Stimulated activated CD8-positive, alpha-beta memory T cell treated with anti-CD3 and anti-CD28 coated beads, Interleukin-4, amount 100 ng/mL, for 1 hour (primary cell): ENCODE measurements at places on chromosomes 4 and X.

DNA sequence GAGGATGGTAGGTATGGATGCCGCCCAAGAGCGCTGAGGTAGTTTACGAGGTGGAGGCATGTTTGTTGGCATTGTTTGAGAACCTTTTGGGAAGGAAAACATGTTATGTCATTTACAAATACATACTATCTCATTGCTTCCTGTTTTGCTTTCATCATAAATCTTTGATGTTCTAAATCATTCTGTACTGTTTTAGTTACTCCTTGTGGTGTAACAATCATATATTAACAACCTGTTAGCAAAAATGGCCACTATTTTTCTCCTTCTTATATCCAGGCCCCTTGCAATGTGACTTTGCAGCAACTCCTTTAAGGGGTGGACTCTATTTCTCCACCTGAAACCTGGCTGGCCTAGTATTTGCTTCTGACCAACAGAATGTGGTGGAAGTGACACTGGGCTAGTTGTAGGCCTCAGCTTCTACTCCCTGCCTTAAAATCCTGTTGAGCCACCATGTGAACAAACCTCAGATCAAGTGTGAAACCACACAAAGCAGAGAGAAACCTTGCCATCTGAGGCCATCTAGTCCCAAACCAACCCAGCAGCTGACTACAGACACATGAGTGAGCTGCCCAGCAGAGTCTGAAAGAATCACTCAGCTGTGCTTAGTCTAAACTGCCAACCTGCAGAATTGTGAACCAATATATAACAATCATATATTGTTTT, 15.8 kb upstream of the CXorf38 start:
- no peak for DNase-seq

- DNase-seq, result no peak
These were observed at the start of gene NUDT11 for GRCh38 chrX:51496501-51497291. NUDT11 (minus strand) TSS chrX:51496592; CDS start chrX:51496444, 148 bp downstream.

DNA sequence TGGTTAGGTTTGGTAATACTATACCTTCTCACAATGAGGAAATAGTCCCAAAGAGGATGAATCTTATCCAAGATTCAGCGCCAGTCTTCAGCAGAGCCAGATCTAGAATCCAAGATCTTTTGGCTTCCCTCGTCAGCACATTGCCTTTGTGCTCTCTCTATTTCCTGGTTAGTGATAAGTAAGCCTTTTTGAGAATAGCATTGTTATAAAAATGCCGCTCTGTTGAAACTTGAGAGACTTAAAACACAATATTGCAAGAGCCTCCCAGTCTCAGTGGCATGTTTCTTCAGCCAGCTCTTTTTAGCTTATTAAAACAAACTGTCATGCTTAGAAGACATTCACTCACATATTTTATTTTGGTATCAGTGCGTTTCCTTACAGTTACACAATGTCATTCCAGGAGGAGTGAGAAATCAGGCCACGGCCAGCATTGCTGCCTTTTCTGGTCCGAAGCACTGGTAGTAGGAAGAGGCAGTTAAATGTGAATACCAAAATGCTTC, 141.4 kb downstream of the KLHL8 start:
- DNase-seq, result no peak

DNA sequence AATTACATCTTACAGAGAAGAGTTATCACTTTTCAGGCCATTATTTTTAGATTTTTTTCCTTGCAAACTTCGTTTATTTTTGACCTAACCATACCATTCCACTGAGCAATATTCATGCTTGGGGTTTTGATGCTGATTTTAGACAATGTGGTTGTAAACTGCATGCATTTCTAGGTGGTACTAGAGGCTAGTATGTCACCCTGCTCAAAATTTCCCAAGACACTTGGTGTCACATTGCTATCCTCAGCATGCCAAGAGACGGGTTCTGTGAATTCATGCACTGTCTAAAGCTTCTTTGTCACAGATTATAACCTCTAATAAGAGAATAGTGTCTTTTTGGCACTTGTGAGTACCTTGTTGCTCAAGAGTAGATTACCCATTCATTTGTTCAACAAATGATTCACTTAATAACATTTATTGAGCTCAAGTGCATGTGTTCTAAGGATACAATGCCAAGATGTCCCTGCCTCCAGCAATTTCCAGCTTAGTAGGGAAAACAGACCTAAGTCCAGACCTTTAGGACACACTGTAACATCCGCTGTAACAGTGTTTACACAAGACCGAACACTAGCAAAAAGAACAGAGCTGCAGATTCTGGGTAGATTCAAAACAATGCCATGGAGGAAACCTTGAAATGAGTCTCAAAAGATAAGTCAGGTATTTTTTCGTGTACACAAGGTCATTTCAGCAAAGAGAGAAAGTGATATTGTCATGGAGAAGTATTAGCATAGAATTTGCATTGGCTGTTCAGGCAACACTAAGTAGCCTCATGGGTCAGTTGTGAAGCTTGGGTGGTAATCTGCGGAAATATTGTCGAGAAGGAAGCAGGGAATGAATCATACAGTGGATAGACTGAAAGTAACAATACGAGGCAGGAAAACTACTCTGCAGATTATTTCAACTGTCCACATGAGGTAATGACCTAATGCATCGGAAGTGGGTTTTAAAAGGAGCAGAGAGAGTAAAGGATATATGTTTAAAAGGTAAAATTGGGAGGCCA, 515.1 kb upstream of the ZFP42 start:
- no peak for DNase-seq

GRCh38 chrX:143462696-143463095, 54.6 kb downstream of the SPANXN3 start:
- DNase-seq, result no peak

DNA sequence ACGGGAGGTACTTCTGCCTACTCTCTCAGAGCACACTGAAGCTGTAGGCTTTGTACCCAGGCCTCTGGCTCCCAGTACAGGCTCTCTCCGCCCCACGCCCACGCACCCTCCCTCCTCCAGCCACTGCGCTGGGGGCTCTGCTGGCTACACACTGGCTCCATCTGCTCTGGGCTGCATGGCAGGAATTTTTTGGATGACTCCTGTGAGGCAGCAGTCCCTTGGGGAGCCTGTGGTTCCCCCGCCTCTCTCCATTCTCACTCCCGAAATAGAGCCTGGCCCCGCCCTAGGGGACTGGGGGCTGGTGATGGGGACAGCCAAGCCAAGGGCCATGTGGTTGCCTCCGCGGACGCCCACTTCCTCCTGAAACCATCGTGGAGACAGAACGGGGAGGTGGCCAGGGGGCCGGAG, 58.1 kb upstream of the ADRA2C start:
- DNase-seq, result no peak

DNA sequence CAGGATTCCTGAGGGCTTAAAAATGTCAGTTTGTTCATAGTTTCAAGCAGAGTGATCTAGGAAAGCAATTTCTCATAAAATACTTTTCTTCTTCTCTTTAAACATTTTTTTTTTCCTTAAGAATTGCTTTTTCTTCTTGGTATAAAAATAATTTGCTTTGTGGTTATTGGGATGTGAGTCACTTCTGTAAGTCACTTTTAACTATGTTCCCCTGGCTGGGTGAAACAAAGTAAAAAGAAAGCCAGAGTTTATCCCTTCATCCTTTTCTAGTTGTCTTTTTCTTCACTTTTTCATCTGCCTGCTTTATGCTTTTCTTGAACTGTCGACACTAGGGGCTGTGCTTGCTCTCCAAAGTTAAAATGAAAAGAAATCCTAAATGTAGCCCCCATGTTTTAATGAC, 33.5 kb downstream of the ARSJ start:
- no peak for DNase-seq

GRCh38 chr4:119190354-119190753, 22.2 kb upstream of the USP53 start:
- DNase-seq, result no peak

DNA sequence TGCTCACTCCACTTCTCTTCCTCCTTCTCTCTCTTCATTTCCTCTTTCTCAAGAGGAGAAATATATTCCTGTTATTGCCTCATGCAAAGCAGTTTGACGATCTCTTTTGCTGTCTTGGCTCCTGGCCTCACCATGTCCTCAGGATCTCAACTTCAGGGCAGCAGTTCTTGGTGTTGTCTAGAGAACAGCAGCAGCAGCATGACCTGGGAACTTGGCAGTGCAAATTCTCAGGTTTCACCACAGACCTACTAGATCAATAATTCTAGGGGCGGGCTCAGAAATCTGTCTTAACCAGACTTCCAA, 193.4 kb upstream of the EDNRA start:
- DNase-seq, result no peak

GRCh38 chr4:72330381-72330780, 238.6 kb downstream of the ADAMTS3 start:
- DNase-seq, result no peak

DNA sequence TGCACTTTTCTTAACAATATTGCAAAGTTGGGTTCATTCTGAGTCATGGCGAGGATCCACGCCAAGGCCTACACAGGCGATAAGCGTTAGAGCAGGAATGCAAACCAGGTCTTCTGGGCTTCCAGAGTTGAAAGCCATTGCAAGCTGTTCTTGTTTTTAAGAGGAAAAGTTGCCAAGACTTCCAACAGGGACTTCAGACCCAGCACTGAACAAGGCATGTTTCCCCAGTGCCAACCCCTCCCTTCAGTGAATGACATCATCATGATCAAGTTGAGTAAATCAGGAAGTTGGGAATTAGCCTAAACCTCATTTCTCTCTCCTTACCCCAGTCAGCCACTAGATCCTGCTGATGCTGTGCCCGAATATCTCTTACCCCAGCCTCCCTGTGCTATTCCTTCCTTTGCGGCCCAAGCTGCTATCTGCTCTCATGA, 355.1 kb downstream of the HS3ST1 start:
- no peak for DNase-seq

DNA sequence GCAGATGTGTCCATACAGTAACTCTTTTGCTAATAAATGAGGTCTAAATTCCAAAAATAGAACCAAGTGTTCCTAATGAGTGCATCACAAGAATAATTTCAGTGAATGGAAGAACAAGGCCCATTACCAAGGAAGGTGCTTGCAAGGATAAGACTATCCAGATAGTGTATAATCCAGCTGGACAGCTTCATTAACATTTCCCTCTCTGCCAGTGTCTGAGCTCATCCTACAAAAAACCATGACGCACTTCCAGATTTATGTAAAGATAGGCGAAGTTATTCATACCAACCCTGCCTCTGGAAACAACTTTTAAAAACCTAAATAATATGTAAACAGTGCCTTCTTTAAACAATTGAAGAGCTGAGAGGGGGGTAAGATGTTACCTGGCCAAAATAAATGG, 177.9 kb upstream of the STK26 start:
- DNase-seq, result no peak

DNA sequence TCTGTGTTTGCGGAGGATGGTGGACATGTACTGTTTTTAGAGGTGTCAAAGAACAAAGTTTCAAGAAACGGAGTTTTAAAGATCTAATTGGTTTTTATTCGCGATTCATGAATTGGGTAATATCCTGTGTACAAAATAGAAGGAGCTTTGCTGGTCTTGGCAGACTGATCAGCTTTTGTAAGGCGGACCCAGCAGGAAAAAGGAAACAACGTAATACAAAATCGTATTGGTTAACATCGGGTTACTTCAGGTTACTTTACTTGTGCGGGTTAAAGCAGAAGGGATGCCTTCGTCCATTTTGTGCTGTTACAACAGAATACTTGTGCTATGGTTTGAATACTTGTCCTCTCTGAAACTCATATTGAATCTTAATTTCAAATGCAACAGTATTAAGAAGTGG, 11.4 kb upstream of the NYX start:
- no peak for DNase-seq

DNA sequence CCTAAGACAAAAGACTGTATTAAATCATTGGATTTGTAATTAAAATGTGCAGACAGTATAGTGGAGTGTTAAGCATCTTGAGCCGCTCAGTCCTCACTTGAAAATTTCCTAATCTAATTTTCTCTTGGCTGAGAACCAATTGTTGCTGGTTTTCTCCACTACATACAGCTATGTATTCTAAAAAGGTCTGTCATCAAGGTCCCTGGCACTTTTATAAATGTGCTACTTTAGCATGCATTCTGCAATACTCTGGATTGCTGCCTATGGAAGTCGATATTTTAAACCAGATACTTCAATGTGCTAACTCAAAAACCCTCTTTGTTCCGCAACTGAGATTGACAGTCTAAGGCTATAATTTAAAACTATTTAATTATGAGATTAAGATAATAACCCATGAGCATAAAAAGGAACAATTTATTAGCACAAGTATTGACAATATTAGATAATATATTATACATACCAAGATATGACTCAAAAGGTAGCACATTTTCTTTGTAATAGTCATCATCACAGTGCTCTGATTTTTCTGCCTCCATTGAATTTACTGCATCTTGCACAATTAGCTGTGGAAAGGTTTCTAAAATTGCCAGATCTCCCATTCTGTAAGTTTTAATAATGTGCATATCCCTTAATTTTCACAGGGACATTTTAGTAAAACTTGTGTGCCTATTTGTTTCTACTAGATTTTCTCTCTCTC, 815.1 kb downstream of the ADGRL3 start:
- DNase-seq, result no peak

DNA sequence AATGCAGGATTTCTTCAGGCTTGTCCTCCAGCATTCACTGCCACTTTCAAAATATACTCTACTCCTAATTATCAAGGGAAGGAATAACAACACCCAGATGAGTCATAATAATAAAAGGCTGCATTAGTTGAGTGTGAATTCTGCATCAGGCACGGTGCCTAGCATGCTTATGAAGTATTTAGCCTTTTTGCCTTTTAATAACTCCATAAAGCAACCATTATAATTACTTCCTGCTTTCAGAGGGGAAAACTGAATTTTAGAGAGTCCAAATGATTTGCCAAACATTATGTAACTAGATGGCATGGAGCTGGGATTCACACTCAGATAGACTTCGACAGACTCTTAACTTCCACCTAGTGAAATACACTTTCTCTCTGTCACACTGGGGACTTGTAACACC, 2365.5 kb downstream of the PCDH7 start:
- DNase-seq, result no peak

GRCh38 chr4:74112399-74113105, 13.6 kb upstream of the CXCL2 start:
- DNase-seq, result no peak
